A549 treated with dexamethasone at 1 μM for 4 hours (cell line): ENCODE measurements at places on chromosomes 6 and 20. TPM values are rescaled to one million over a fixed set of nuclear protein-coding genes. Genes with fewer than 3 reads are reported as not detected.

FNDC11 gene
- total RNA-seq, result 0.14 to 0.38 TPM (median 0.24 TPM) in 5 replicates

OR2H1 gene
- total RNA-seq, result not detected in 5 replicates

CCDC28A gene
- total RNA-seq, result 11.1 to 12.5 TPM (median 12.4 TPM) in 5 replicates

GNAS-AS1 gene
- not detected in 5 replicates for total RNA-seq

STMND1 gene
- not detected in 5 replicates for total RNA-seq

OR2H2 gene
- total RNA-seq, result not detected in 5 replicates

ZSCAN31 gene
- 1.2 to 2.8 TPM (median 1.8 TPM) in 5 replicates for total RNA-seq
